ENCODE measurements at places on chromosomes 7 and 10.

GRCh38 chr7:159213253-159213652 is 68.6 kb upstream of the VIPR2 start:
- DNase-seq: no peak

DNA sequence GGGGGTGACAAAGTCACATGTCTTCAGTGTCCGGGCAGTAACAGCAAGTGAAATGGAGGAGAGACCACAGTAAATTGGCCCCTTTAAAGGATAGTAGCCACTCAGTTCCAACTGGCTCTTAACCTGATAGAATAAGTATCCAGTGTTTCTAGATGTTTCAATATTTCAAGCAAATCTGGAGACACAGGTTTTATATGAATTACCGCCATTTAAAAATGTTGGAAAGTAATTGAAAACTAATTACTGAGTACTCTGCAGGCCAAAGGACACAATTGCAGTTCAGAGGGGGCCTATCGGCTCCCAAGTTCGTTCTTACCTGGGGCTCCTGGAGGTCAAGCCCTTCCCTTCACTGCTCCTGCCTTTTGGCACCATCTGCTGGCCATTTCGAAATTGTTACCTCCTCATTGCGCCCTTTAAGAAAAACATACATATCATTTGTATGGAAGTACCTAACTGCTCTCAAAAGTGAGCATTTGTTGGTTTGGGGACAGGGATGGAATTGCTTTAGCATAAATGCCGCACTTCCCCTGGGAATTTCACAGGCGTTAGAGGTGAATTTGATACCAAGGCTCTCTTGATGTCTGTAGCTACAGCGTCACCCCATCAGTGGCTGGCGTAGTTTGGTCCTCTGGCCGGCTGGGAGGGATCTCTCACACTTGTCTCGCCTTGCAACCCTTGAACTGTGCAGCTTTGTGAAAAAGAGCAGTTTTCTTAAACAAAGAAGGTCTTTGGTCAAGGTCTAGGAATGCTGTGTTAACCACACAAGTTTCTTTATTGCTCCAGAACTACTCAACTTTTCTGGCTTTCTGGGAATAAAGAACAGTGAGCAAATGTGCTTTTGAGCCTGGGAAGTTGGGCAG is 220.0 kb downstream of the ARHGAP21 start:
- no peak for DNase-seq

- no peak for DNase-seq
These were observed 551.8 kb downstream of the PHTF2 start for GRCh38 chr7:78350391-78350790.

GRCh38 chr10:44030132-44030531 is 354.8 kb downstream of the CXCL12 start:
- no peak for DNase-seq
